Glutamatergic neuron (in vitro differentiated cells): ENCODE measurements at places on chromosomes 2 and 18.

GRCh38 chr2:45089554-45090261, 80.5 kb upstream of the SIX2 start:
- DNase-seq = no peak

DNA sequence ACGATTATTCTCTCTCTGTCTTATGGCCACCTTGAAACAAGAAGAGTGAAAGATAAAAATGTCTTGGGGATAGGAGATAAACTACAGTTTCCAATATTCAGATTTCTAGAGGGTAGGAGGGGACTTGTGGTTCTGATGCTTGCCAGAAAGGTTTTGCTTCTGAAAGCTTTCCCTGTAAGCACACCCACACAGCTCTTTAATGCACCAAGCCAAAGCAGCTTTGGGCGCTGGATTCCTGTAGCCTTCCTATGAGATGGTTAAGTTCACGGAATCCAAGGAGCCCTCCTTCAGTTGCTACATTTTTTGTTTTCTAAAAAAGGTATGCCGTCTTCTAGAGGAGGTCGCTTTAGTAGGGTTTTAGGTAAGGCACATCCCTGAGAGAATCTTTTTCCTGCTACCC, 4.9 kb downstream of the LRRTM1 start:
- no peak for DNase-seq

DNA sequence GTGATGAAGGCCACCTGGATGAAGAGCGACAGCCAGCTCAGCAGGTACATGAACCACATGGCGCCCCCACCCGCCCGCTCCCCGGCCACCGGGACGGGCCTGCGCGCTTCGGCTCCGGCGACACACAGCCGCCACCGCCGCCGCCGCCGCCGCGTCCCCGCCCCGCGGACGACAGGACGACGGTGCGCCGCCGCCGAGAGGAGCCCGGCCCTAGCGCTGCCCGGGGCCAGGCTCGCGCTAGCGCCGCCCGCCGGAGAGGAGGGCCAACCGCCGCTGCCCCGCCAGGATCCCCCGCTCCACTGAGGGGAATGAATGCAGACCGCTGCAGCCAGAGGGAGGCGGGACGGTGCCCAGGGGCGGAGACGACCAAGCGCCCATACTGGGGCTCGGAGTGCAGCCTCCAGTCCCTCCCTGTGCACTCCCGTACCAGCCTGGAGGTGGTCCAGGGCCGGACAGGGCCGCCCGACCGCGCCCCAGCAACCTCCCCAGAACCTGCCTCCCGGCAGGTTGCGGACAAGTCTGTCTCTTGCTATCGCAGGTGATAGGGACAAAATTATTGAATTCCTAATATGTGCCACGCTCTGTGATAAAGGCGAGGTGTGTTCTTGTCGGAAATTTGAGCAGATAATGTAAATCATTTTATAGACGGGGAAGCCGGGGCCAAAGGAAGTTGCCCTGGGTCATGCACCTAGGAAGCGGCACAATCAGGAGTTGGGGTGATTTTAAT, at the start of gene TEX261:
Gene TEX261 (minus strand): TSS at position 175 of the 727 bp plus-strand sequence. CDS start 116 bp downstream, at position 59.
- DNase-seq = peak; percentile 96

GRCh38 chr2:171615069-171615468, 72.2 kb upstream of the DYNC1I2 start:
- no peak for DNase-seq

GRCh38 chr2:30649278-30649677, 158.0 kb downstream of the CAPN13 start:
- no peak for DNase-seq

DNA sequence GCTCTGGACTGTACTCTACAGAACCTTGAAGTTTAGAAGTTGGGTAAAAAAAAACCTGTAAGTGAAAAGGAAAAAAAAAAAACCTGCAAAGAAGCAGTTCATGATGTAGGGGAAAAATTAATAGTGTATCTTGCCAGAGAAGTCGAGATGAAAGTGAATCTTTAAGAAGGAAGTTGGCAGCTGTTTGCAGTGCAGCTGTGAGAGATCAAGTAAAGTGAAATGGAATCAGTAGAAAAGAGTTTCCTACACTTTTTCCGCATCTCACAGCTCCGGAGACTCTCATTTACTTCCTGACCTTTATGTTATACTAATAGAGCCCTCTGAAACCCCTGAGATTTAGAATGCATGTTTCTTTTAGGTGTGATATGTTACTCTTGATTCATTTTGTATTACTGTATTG, 19.2 kb downstream of the RNMT start:
- DNase-seq = no peak

DNA sequence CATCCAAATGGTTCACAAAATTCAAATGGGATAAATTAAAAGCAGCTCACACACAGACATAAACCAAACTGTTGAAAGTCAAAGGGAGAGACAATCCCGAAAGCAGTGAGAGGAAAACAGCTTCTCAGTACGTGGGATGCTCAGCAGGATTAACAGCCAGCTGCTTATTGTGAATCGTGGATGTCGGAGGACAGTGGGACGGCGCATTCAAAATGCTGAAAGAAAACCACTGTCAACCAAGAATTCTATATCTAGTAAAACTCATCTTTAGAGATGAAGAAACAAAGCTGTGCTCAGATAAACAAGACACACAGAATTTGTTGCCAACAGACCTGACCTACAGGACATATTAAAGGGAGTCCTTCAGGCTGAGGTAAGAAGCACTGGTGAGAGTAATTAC, 102.9 kb downstream of the NFATC1 start:
- no peak for DNase-seq

DNA sequence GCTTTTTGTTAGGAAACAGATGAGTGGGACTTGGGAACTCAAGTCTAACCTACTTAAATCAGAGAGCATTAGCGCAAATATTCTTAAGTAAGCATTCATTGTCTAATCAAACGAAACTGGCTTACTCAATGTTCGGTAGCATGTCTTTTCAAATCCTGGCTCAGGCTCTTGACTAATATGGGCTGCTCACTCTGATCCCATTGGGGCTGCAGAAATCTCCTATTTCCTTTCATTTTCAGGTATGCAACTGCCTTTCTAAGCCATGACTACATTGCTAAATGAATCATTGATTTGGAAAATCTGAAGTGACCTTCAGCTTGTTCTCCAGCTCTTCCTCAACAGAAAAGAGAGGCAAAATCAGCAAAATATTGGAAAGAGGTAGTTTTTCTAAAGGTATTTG, 2084.4 kb upstream of the PIK3C3 start:
- DNase-seq = no peak

- no peak for DNase-seq
Observed at GRCh38 chr2:196750291-196750923, 49.1 kb downstream of the GTF3C3 start.

- no peak for DNase-seq
Observed at GRCh38 chr2:240876035-240876474, 7.4 kb downstream of the AGXT start.

GRCh38 chr18:34222307-34223163, 2.2 kb downstream of the NOL4 start:
- DNase-seq = peak; percentile 68

- DNase-seq = no peak
Observed at GRCh38 chr2:151872463-151872862, 44.2 kb upstream of the ARL5A start.

- DNase-seq = no peak
Observed at GRCh38 chr2:95271381-95271971, 2.8 kb upstream of the PROM2 start.

DNA sequence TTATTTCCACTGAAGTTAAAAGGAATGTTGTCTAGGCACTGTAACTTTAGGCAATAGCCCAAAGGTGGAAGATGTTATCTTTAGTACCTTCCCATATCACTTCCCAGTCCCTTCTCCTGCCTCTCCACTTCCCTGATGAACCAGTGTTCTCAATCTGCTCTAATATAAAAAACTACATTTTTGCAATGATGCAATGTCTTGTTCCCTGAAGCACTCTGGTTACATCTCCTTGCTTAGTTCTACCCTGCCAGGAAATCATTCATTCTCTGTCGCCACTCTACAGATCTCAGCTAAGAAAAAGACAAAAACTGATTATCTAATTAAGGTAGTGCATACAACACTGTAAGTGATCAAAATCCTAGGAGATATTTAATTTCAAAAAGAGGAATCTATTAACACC, 71.3 kb downstream of the BAZ2B start:
- no peak for DNase-seq

DNA sequence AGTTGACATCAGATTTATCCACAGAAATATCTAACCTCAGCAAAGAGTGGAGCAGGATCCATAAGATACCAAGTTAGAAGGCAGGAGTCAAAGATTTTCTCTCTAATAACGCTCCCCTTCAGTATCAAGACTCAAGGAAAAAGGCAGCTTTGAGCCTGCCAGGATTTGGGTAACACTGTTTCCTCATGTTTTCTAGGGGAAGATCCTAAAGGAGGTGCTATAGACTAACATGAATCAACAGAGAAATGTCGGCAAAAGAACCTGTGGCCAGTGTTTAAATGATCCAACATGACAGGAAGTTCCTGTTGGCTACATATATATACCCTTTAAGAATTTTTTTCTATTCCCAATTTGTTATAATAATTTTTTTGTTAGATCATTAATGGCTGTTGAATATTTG, 402.3 kb downstream of the TGIF1 start:
- DNase-seq = no peak

- DNase-seq = no peak
Observed at GRCh38 chr2:27993402-27993787, 102.9 kb downstream of the BABAM2 start.

GRCh38 chr2:47237375-47238334, 82.5 kb upstream of the STPG4 start:
- no peak for DNase-seq

DNA sequence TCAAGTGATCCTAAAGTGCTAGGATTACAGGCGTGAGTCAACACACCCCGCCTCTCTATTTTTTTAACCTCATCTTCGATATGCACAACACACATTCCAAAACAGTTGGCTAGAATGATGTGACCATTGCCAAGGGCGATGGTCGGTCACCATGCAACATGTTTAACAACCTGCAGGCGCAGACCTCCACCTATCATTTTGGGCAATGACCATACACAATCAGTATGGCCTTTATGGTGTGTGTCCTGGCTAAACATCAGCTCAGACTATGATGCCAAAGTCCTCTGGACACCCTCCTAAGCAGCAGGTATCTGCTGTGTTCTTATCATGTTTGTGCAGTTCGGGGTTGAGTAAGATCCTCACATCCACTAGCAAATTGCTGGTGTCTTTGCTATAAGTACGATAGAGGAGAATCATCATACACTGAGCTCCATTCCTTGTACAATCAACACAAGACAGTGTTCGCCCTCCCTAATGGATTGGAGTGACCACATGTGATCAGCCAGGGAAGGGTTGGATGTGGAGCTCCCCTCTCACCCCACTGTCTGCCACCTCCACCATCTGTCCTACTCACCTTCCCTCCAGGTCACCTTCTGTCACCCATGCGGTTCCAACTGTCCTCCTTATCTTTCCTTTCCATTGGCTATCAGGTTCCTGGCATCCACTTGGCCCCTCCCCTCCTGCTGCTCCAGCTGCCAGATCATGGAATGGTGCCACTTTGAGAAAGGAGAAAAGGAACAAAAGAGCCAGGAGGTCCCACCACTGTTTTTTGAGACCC, 7.9 kb upstream of the RNF152 start:
- DNase-seq = no peak

- no peak for DNase-seq
Observed at GRCh38 chr2:21412944-21413443, 289.2 kb downstream of the TDRD15 start.

- no peak for DNase-seq
Observed at GRCh38 chr2:10316860-10317259, 14.2 kb downstream of the HPCAL1 start.

- no peak for DNase-seq
Observed at GRCh38 chr18:62881509-62882016, 166.2 kb downstream of the PHLPP1 start.

GRCh38 chr18:73829146-73829545, 318.5 kb downstream of the FBXO15 start:
- DNase-seq = no peak

GRCh38 chr2:152028182-152028862, 70.5 kb downstream of the CACNB4 start:
- no peak for DNase-seq

- no peak for DNase-seq
Observed at GRCh38 chr18:370751-371608, 103.1 kb upstream of the THOC1 start.

DNA sequence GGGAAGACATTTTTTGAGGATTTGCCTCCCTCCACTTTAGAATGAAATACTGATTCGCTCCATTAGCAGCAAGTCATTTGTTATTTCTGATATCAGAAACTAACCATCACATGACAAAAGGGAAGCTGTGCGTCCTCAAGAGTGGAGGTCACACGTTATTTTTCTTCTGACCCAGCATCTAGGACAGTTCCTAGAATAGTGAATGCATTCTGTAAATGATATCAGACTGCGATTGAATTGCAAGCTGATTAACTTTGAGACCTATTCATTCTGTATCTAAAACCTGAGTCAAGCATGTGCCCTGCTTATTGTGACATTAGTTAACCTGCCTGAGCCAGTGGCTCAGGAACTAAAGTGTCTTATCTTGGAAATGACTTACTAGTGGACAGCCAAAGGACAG, 10.1 kb downstream of the DAPL1 start:
- no peak for DNase-seq
